ENCODE measurements at places on chromosomes 6 and 20.

DNA sequence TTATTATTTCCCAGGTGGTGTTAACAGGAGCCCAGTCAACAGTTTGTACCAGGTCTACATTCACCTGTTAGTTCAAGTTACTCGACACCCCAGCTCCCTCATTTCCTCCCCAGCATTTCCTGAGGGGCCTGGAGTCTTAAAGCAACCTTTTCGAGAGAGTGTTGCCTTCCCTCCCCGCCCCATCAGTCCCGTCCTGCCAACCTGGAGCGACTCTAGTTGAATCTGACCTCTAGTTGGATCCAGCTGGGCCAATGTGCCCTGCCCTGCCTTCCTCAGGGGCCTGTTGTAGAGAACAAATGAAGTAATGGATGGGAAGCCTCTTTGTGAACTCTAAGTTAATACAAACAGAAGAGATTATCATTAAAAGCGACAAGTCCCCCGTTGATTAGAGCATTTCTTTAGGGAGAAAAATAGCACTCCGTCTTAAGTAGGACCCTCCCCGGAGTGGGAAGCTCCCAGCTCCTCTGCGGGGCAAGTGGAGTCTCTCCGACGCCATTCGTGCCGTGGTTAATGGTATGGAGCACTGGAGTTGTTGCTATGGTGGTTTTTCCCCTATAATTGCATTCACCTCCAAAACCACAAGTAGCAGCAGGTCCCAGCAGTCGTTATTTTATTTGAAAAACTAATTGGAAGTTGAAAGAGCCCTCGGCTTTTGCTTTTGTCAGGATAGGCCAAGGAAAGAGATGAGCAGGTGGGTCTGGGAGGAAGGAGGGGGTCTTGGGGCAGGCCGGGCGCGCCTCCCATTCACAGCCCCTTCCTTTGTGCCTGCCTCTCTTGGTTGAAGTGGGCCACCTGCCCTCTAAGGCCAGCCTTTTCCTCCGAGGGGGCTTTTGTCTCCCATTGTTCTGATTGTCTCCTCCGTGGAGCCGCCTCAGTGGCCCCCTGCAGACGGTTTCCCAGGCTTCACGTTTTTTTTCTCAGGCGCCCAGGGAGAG is 16.1 kb downstream of the GHRH start:
- no peak overlapping the region for H3K27ac ChIP-seq
- DNase-seq, result no peak
- no peak overlapping the region for H3K4me3 ChIP-seq

DNA sequence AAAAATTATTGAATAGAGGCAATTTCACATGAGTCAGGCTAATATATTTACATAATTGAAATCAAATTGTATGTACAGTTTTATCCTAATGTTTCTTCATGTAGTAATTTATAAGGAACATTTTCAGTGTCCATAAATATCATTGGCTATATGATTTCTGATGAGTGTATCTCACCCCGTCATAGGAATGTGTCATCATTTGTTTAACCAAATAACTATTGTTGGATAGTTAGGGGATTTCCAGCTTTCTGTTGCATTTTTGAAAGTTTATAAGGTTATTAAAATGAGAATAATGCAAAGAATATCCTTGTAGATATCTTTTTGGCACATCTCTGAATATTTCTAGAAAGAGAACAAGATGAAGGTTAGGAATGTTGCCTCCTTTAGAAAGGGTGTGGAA is 39.0 kb downstream of the SYTL3 start:
- no peak for DNase-seq
- H3K4me3 ChIP-seq, result no peak overlapping the region

- H3K27ac ChIP-seq, result peak overlapping the region; percentile 94
- no peaks in the 10 kb centered on the region for H3K36me3 ChIP-seq
- H3K27me3 ChIP-seq, result no peaks in the 10 kb centered on the region
- peak overlapping the region; percentile 89 for H3K4me3 ChIP-seq
Observed at GRCh38 chr6:26031151-26031594, 56.1 kb upstream of the HFE start.

GRCh38 chr6:55033016-55033546 is 141.2 kb upstream of the HCRTR2 start:
- H3K27ac ChIP-seq, result no peak overlapping the region
- no peaks in the 10 kb centered on the region for H3K27me3 ChIP-seq
- H3K4me1 ChIP-seq, result no peaks in the 10 kb centered on the region
- no peak for DNase-seq
- H3K36me3 ChIP-seq, result no peaks in the 10 kb centered on the region

DNA sequence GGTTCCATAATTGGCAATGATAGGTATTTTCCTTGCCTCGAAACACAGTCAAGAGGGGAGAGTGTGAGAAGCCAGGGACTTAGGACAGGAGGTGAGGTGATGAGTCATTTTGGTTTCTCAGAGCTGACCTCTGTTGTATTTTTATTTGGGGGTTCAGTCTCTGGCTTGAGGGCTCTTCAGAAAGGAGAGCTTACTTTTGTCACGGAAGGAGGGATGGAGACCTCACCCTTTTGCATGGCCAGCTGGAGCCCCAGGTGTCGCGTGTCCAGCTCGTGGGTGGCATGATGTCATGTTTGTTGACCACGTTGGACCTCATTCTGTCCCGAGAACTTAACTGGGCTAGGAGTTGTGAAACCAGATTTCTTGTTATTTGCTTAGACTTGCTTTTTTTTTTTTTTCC is 293.9 kb downstream of the QKI start:
- no peak overlapping the region for H3K27ac ChIP-seq
- no peak for DNase-seq
- H3K4me1 ChIP-seq, result peaks cover 72% of the 10 kb centered on the region

- no peak overlapping the region for H3K4me3 ChIP-seq
- peaks cover 14% of the 10 kb centered on the region for H3K27me3 ChIP-seq
- H3K4me1 ChIP-seq, result no peaks in the 10 kb centered on the region
Observed at GRCh38 chr6:7742223-7742785, 16.4 kb downstream of the BMP6 start.

DNA sequence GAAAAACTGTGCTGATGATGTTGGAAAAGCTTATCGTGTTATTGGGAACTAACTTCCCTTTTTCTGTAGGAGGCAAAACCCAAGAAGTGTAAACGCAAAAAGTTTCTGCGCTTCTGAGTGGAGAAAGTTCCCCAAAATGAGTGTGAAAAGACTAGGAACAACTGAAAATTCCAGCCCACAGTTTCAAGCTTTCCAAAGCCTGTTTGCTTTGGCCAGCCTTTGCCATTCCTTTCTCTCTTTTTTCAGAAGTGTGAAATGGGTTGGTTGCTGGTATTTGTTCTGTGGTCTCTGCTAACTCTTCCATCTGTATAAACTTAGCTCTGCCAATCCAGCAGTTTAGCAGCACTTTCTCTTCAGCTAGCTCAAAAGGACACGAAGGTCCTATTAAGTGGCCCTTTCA is 491.3 kb downstream of the MAFB start:
- no peak for DNase-seq
- no peak overlapping the region for H3K27ac ChIP-seq
- no peaks in the 10 kb centered on the region for H3K36me3 ChIP-seq
- peaks cover 4% of the 10 kb centered on the region for H3K27me3 ChIP-seq

DNA sequence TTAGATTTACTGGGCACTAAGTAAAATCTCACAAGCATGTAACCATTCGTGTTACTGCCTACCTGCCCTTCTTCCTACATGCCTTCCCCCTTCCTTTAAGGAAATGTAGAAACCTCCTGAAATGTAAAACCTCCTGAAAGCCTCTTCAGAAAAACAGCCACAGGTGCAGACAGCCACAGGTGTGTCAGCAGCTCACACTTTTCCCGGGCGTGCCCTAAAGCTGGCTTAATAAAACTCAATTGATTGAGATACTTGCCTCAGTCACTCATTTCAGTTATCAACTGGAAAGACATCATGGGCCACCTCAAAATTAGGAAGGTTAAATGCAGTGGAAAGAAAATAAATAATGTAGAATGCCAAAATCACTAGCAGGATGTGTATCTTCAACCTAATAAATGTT is 23.1 kb upstream of the PBOV1 start:
- no peaks in the 10 kb centered on the region for H3K36me3 ChIP-seq
- H3K27me3 ChIP-seq, result peaks cover 7% of the 10 kb centered on the region
- H3K27ac ChIP-seq, result no peak overlapping the region
- no peaks in the 10 kb centered on the region for H3K4me1 ChIP-seq

- peaks cover 2% of the 10 kb centered on the region for H3K27me3 ChIP-seq
- peak; percentile 48 for DNase-seq
- no peak overlapping the region for H3K27ac ChIP-seq
- peaks cover 8% of the 10 kb centered on the region for H3K4me1 ChIP-seq
- H3K4me3 ChIP-seq, result no peak overlapping the region
Observed at GRCh38 chr6:41427642-41428335, 92.4 kb downstream of the NCR2 start.

GRCh38 chr20:63431944-63432343 is 40.5 kb downstream of the KCNQ2 start:
- no peak for DNase-seq
- no peak overlapping the region for H3K4me3 ChIP-seq
- no peak overlapping the region for H3K27ac ChIP-seq
- H3K4me1 ChIP-seq, result peaks cover 7% of the 10 kb centered on the region

- peaks cover 3% of the 10 kb centered on the region for H3K27me3 ChIP-seq
- no peaks in the 10 kb centered on the region for H3K36me3 ChIP-seq
- no peak overlapping the region for H3K4me3 ChIP-seq
- no peak for DNase-seq
Observed at GRCh38 chr20:13284830-13285229, 63.8 kb downstream of the ISM1 start.

DNA sequence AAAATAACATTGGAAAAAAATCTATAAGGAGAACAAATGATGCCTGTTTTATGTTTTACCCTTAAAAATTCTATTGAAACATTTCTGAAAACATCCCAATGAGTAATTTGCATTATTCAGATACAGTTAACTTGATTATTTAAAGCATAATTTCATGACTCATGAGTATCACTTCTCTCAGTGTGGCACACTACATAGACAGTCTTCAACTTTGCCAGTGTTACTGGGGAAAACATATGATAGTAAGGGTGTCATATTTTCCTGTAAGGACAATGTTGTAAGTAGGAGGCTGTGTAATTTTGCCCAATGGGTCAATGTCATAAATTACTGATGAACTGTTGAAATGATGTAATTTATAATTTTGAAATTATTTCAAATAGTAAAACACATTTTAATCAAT is 125.5 kb downstream of the PHACTR1 start:
- H3K36me3 ChIP-seq, result no peaks in the 10 kb centered on the region
- peaks cover 6% of the 10 kb centered on the region for H3K4me1 ChIP-seq
- no peak overlapping the region for H3K27ac ChIP-seq
- no peak overlapping the region for H3K4me3 ChIP-seq

- peaks cover 5% of the 10 kb centered on the region for H3K27me3 ChIP-seq
- no peak overlapping the region for H3K4me3 ChIP-seq
- no peak overlapping the region for H3K27ac ChIP-seq
Observed at GRCh38 chr20:17556837-17557674, 12.8 kb upstream of the DSTN start.

- H3K36me3 ChIP-seq, result no peaks in the 10 kb centered on the region
- DNase-seq, result no peak
- no peaks in the 10 kb centered on the region for H3K4me1 ChIP-seq
Observed at GRCh38 chr6:135522965-135523692, 25.6 kb upstream of the AHI1 start.

GRCh38 chr6:124599656-124600055 is 362.6 kb upstream of the RNF217 start:
- H3K27ac ChIP-seq, result no peak overlapping the region
- no peaks in the 10 kb centered on the region for H3K27me3 ChIP-seq
- H3K4me1 ChIP-seq, result no peaks in the 10 kb centered on the region
- no peak for DNase-seq
- no peak overlapping the region for H3K4me3 ChIP-seq

GRCh38 chr6:111842271-111842822 is 30.9 kb downstream of the FYN start:
- DNase-seq, result no peak
- no peak overlapping the region for H3K4me3 ChIP-seq
- H3K27me3 ChIP-seq, result no peaks in the 10 kb centered on the region

DNA sequence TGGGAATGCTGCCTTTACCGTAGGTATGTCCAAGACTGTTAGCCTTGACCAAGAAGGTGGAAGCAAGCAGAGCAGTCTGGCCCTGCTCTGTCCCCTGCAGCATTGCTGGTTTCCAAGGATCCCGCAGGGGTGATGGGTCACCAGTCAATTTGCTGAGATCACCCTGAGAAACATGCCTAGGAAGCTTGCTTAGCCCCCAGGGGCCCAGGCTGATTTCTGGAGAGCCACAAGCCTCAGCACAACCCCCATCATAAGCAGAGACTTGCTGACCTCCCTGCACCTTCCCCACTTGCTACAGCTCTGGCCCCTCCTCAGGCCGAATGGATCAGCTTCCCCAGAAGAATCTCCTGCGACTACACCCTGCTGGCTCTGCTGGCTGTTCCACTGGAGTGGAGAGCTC is 21.5 kb downstream of the ARHGAP40 start:
- no peak overlapping the region for H3K27ac ChIP-seq
- DNase-seq, result no peak
- H3K27me3 ChIP-seq, result peaks cover 11% of the 10 kb centered on the region
- no peaks in the 10 kb centered on the region for H3K36me3 ChIP-seq

GRCh38 chr6:43749461-43749860 is 20.6 kb upstream of the VEGFA start:
- H3K4me3 ChIP-seq, result no peak overlapping the region
- H3K4me1 ChIP-seq, result no peaks in the 10 kb centered on the region
- DNase-seq, result no peak
- no peak overlapping the region for H3K27ac ChIP-seq

- H3K27me3 ChIP-seq, result peaks cover 4% of the 10 kb centered on the region
- H3K36me3 ChIP-seq, result no peaks in the 10 kb centered on the region
- no peak overlapping the region for H3K27ac ChIP-seq
- DNase-seq, result no peak
Observed at GRCh38 chr6:39992861-39993622, 58.8 kb upstream of the MOCS1 start.

- peak overlapping the region; percentile 48 for H3K4me3 ChIP-seq
- H3K4me1 ChIP-seq, result peaks cover 24% of the 10 kb centered on the region
- peak overlapping the region; percentile 71 for H3K27ac ChIP-seq
- H3K36me3 ChIP-seq, result no peaks in the 10 kb centered on the region
- H3K27me3 ChIP-seq, result no peaks in the 10 kb centered on the region
- peak; percentile 7 for DNase-seq
Observed at GRCh38 chr6:138818496-138819194, 22.8 kb downstream of the ECT2L start.

DNA sequence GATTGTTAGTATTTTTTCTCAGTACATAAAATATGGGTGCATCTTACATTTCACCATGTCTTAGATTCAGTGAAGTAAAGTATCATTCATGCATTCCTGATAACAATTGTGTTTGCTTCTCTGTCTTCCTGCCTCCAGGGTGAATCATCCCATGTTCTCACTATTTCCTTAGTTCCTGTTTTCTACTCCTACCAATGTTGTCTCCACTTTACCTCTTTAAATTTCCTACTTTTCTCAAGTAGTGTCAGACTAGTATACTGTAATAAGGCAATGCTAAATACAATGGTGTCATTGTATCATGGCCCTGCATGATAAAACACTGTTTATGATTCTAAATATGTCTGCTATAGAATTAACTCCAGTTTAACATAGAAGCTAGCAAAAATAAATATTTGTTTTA is 37.4 kb upstream of the GABRR1 start:
- peaks cover 1% of the 10 kb centered on the region for H3K36me3 ChIP-seq
- DNase-seq, result no peak
- no peak overlapping the region for H3K27ac ChIP-seq
- H3K4me3 ChIP-seq, result no peak overlapping the region
- H3K27me3 ChIP-seq, result peaks cover 3% of the 10 kb centered on the region

GRCh38 chr6:43074847-43075669 is 1.1 kb upstream of the PTK7 start:
- peaks cover 28% of the 10 kb centered on the region for H3K36me3 ChIP-seq
- DNase-seq, result no peak
- no peaks in the 10 kb centered on the region for H3K4me1 ChIP-seq
- H3K27me3 ChIP-seq, result peaks cover 8% of the 10 kb centered on the region
- H3K27ac ChIP-seq, result no peak overlapping the region

GRCh38 chr20:60063048-60063451 is 104.8 kb downstream of the CDH26 start:
- no peak for DNase-seq
- peaks cover 1% of the 10 kb centered on the region for H3K4me1 ChIP-seq
- no peaks in the 10 kb centered on the region for H3K27me3 ChIP-seq
- no peaks in the 10 kb centered on the region for H3K36me3 ChIP-seq
